NCI-H187 (cell line): ENCODE measurements at places on chromosomes 3 and 15.

- no peak for DNase-seq
Observed at GRCh38 chr15:78307976-78308375, 8.6 kb upstream of the SKIC8 start.

DNA sequence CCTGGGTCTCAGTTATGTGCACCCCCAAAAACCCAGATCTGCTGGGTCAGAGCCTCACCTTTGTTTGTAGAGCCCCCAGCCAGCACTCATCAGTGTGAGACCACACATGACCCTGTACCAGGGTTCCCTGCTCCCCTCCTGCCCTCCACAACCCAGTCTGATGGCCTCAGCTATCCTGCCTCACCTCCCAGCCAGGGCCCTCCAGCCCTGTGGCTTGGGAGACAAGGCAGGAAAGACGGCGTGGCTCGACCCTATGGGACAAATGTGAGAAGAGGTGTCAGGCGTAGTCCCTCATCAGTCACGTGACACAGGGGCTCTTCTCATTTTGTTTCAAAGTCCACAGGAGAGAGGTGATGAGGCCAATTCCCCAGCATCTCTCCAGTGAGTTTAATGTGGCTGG lies 28.3 kb upstream of the PRR23E start:
- no peak for DNase-seq

- no peak for DNase-seq
Observed at GRCh38 chr3:127749787-127750225, 72.5 kb downstream of the MGLL start.

- DNase-seq: no peak
Observed at GRCh38 chr15:29925227-29926082, 103.2 kb upstream of the TJP1 start.

DNA sequence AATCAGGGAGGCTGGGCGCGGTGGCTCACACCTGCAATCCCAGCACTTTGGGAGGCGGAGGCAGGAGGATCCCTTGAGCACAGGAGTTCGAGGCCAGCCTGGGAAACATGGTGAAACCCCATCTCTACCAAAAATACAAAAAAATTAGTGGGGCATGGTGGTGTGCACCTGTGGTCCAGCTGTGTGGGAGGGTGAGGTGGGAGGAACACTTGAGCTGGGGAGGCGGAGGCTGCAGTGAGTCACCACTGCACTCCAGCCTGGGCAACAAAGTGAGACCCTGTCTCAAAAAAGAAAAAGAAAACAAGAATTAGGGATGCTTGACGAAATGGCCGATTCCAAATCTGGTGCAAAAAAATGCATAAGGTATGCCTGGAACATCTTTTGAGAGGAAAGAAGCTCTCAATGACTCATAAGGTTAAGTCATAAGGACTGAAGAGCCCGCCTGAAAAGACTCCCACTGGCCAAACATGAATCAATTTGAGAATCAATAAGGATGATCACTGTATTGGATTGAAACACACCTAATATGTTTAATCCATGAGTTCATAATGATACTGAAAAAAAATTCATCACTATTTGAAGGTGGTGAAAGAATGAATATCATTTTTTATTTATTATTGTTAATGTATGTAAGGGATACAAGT lies 27.7 kb downstream of the BLM start:
- no peak for DNase-seq

GRCh38 chr3:162938083-162938482 lies 1441.5 kb downstream of the OTOL1 start:
- DNase-seq: no peak

GRCh38 chr3:170539897-170540296 lies 46.0 kb downstream of the SLC7A14 start:
- no peak for DNase-seq

GRCh38 chr3:7565574-7565973 lies 704.7 kb downstream of the GRM7 start:
- no peak for DNase-seq

DNA sequence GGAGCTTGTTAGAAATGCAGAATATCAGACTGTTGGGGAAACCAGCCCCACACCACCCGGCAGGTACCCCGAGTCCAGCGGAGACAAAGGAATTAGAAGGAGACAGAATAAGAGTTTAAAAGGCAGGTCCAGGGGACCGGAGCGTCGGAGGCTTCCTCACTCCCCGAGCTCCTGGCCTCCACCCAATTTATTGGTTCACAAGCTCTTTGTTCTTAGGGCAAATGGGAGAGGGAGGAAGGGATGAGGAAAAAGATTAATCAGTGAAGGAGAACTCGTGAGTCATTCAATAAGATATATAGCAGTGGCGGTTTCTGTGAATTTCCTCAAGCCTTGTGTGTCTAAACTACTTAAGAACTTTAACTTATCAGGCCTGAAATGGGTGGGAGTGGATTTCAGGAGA lies 32.1 kb upstream of the WDR72 start:
- no peak for DNase-seq

DNA sequence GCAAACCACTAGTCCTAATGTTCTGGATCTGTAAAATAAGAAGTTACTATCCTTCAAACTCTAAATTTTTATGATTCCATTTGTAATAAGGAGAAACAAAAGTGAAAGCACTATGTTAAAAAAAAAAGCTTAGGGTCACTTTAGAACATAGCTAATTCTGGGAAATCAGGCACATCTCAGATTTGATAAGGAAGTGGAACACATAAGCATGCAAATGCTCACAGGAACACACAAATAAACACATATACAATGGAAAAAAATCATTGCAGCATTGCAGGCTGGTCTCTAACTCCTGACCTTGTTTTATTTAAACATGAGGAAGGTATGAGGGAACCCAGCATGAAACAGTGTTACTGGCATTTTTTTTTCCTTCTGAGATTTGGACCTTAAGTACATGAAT lies 63.2 kb upstream of the TNFSF10 start:
- DNase-seq: no peak

GRCh38 chr15:28101201-28101600 lies 2.1 kb upstream of the OCA2 start:
- DNase-seq: no peak

- DNase-seq: no peak
Observed at GRCh38 chr15:90047956-90048575, 46.9 kb downstream of the ZNF710 start.
